ENCODE measurements at places on chromosomes 4 and X. TPM values are rescaled to one million over a fixed set of nuclear protein-coding genes. Genes with fewer than 3 reads are reported as not detected.
A peak's percentile ranks its signal among the peaks of the same experiment; 100 is the strongest.

The MAGEA11 gene
- total RNA-seq: not detected

The DRD5 gene
- total RNA-seq: not detected

The RAB41 gene
- not detected for total RNA-seq

The CYTL1 gene
- total RNA-seq: 126 TPM

The PNMA5 gene
- total RNA-seq: not detected

GRCh38 chr4:101005659-101006058 lies 341.7 kb downstream of the PPP3CA start:
- no peak for DNase-seq
- H3K4me3 ChIP-seq: no peak overlapping the region
- H3K27ac ChIP-seq: no peak overlapping the region
- peaks cover 17% of the 10 kb centered on the region for H3K4me1 ChIP-seq
- no peaks in the 10 kb centered on the region for H3K36me3 ChIP-seq

DNA sequence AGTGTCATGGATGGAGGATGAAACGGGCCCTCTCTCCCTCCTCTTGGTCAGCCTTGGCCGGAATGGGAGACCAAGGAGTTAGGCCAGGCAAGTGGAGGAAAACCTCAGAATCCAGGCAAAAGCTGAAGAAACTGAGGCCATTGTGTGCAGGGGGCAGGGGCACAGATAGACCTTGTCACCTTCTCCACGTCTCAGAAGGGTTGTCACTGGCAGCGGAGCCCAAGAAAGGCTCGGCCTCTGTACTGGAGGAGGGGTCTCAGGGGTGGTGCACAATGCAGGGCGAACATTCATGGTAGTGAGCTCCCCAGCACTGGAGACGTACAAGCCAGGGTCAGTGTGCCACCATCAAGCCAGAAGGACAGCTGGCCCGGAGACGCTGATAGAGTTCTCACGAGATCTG lies 139.5 kb downstream of the CPZ start:
- H3K36me3 ChIP-seq: no peaks in the 10 kb centered on the region
- no peaks in the 10 kb centered on the region for H3K4me1 ChIP-seq
- no peak for DNase-seq

GRCh38 chrX:103586314-103586646 lies 965 bp downstream of the TCEAL4 start:
- H3K4me3 ChIP-seq: peak overlapping the region; percentile 81
- H3K36me3 ChIP-seq: peaks cover 8% of the 10 kb centered on the region
- H3K27ac ChIP-seq: peak overlapping the region; percentile 92
- H3K4me1 ChIP-seq: peaks cover 5% of the 10 kb centered on the region
- no peak for DNase-seq

DNA sequence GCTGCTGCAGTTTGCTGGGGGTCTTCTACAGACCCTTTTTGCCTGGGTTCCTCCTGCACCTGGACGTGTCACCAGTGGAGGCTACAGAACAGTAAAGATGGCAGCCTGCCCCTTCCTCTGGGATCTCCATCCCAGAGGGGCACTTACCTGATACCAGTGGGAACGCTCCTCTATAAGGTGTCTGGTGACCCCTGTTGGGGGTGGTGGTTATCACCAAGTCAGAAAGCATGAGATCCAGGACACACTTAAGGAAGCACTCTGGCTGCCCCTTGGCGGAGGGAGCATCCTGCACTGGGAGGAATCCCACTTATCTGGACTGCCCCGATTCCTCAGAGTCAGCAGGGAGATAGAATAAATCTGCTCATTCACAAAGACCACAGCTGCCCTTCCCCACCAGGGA lies 218.9 kb upstream of the GALNTL6 start:
- no peak overlapping the region for H3K27ac ChIP-seq
- no peak for DNase-seq
- no peaks in the 10 kb centered on the region for H3K36me3 ChIP-seq
- H3K27me3 ChIP-seq: no peaks in the 10 kb centered on the region
- no peaks in the 10 kb centered on the region for H3K4me1 ChIP-seq

GRCh38 chrX:111648802-111649201 lies 32.2 kb upstream of the ALG13 start:
- H3K4me3 ChIP-seq: no peak overlapping the region
- DNase-seq: no peak
- H3K4me1 ChIP-seq: no peaks in the 10 kb centered on the region
- H3K27ac ChIP-seq: no peak overlapping the region
- no peaks in the 10 kb centered on the region for H3K27me3 ChIP-seq
- H3K36me3 ChIP-seq: no peaks in the 10 kb centered on the region

DNA sequence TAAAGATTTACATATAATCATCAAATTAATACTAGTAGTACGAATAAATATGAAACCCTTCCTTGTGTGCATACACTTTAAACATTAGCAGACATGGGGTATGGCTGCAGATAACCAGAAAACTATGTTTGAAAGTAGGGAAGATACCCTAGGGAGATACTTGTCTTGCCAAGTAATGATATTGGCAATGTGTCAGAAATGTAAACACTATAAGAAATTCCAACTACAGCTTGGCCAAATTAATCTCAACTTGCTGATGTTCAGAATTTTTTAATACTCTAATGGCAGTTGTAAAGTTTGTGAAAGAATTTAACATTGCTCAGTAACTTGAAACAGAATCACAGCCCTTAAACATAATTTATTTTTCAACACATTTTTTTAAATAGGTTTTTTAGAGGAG lies 27.4 kb upstream of the HPGD start:
- H3K27ac ChIP-seq: no peak overlapping the region
- no peak overlapping the region for H3K4me3 ChIP-seq
- DNase-seq: no peak

DNA sequence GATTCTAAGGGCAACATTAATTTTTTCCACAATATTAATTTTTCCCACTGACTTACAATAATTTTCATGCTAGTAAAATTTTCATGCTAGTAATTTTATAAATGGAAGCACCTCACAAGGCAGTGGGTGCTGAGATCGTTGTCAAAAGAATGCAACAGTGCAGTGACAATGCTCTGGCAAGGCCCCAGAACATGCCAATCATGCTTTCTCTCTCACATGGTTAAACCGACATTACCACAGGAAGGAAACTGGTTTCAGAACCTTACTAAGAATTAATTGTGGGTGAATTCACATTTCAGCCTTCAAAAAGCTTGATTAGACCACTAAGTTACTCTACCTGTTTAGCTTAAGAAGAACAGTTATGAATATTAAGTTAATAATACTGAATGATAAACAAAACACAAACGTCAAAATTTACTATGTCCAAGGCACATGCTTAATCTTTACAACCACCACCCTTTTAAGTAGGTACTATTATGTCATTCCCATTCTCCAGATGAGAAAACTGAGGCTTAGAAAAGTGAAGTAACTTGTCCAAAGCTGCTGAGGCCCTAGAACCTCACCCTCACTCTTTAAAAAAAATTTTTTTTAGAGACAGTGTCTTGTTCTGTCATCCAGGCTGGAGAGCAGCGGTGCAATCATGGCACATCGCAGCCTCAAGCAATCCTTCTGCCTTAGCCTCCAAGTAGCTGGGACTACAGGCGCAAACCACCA lies 10.0 kb upstream of the OPHN1 start:
- H3K27ac ChIP-seq: no peak overlapping the region
- DNase-seq: no peak
- H3K36me3 ChIP-seq: no peaks in the 10 kb centered on the region

DNA sequence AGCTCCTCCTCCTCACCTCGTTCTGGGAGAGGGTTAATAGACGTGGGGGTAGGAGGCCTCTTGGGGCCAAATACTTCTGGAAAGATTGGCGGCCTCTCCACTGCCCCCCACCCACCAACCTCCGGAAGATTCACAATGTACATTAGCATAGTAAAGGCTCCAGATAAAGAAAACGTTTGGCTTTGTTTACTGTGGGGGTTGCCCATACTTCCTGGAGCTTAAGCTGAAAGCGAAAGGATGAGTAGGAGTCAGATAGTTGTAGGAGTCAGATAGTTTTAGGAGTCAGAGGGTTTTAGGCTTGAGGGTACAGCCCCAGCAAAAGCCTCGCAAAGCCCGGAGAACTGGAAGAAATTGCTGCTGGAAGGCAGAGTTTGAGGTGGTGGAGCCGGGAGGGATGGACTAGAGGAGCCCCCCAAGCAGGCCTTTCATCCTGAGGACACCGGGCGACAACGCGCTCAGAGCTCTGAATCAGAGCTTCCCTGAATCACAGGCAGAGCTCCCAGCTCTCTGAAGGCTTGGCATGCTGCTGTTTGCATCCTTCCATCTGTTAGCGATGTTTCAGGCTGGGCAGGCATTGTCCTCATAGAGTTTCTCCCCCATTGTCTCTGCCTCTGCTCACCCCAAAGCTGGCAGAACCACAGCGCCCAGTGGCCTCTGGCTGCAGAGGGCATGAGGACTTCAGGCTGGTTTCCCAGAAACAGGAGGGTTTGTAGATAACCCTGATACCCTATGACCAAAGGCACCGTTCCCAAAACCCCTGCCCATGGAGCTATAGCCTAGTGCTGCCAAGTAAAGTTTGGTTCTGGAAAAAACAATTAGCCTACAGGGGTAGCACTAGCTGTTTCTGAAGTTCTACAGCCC lies 280.7 kb downstream of the BCOR start:
- peaks cover 10% of the 10 kb centered on the region for H3K4me1 ChIP-seq
- no peak overlapping the region for H3K4me3 ChIP-seq
- H3K36me3 ChIP-seq: no peaks in the 10 kb centered on the region
- peak overlapping the region; percentile 3 for H3K27ac ChIP-seq

DNA sequence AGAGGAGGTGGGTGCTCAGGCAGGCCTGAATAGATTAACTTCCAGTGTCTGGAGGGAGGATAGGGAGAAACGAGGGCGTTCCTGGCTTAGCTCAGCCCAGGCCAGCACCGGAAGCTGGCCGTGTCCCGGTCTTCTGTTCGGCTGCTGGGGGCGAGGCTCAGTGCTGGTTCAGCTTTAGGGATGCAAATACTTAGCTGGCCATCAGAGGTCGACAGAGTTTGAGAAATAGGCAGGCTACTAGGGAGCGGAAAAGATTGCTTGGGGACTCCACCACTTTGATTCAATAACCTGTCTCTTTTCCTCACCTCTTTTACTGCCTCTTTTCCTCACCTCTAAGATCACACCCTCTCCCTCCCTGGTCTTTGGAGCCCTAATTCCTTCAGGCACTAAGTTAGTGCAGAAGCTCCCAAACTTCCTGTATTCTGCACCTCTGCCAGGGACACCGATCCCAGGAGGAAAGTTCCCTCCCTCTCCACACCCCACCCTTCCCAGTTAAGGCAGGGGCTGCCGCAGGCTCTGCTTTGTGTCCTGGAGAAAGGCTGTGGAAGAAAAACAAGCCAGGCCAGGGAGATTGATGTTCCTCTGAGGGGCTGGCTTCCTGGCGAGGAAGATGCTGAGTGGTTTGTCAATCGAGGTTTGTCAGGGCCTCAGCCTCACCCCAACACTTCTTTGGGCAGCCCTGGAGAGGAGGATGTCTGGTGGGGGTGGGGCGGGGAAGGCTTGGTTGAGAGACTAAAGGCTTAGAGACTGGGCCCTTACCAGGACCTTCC lies 6.0 kb upstream of the EFNB1 start:
- H3K4me1 ChIP-seq: no peaks in the 10 kb centered on the region
- H3K27ac ChIP-seq: no peak overlapping the region
- no peaks in the 10 kb centered on the region for H3K27me3 ChIP-seq
- H3K4me3 ChIP-seq: no peak overlapping the region
- no peaks in the 10 kb centered on the region for H3K36me3 ChIP-seq
- no peak for DNase-seq

DNA sequence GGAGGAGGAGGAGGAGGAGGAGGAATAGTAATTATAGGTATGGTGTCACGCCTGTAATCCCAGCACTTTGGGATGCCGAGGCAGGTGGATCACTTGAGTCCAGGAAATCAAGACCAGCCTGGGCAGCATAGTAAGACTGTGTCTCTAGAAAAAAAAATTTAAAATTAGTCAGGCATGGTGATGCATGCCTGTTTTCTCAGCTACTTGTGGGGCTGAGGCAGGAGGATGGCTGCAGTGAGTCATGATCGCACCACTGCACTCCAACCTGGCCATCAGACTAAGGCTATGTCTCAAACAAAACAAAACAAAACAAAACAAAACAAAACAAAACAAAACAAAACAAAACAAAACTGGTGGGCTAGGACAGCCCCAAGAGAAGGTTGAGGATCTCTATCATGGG lies 3.0 kb downstream of the STARD8 start:
- no peaks in the 10 kb centered on the region for H3K36me3 ChIP-seq
- no peak overlapping the region for H3K4me3 ChIP-seq
- H3K27me3 ChIP-seq: no peaks in the 10 kb centered on the region
- H3K4me1 ChIP-seq: no peaks in the 10 kb centered on the region
- no peak for DNase-seq

DNA sequence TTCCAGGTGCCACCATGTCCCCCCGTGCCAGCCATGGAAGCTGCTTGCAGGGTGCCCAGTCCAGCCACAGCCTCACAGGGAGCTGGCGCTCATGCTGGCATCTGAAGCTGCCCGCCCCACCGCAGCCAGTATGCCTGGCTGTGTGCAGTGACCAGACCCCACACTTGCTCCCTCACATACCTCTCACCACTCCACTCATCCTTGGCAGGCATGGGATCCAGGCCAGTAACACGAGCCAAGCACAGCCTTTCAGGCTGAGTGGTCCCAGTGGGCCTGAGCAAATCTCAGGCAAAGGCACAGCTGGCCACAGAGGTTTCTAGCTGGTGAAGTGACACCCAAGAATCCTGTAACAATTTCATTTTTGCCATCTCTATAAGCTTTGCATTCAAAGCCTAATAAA lies 48.4 kb upstream of the SEC24B start:
- DNase-seq: no peak
- no peak overlapping the region for H3K4me3 ChIP-seq
- no peaks in the 10 kb centered on the region for H3K4me1 ChIP-seq
- H3K27me3 ChIP-seq: no peaks in the 10 kb centered on the region

DNA sequence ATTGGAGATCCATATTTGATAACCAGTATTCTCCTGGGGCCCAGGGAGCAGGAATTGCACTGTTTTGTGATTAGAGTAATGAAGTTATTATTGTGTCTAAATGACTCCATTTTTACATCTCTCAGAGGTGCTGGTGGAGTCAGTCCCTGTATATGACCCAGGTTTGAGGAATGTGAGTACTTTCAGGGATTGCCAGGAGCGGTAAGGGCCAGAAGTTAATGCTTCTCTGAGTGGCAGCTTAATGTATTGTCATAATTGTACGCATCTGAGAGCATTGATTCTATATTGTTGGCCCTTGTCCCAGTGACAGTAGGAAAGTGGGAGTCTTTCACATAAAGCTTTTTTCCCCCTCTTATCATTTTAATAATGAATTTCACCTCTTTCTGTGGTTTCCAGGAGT lies 146.2 kb downstream of the GATB start:
- no peak overlapping the region for H3K4me3 ChIP-seq
- no peak overlapping the region for H3K27ac ChIP-seq
- H3K27me3 ChIP-seq: no peaks in the 10 kb centered on the region

Measured in thoracic aorta (tissue), 2 donors.